NCI-H774 (cell line): ENCODE measurements at places on chromosomes 16 and 17.

- DNase-seq: no peak
Observed at GRCh38 chr17:73356561-73357170, 44.9 kb upstream of the CDC42EP4 start.

DNA sequence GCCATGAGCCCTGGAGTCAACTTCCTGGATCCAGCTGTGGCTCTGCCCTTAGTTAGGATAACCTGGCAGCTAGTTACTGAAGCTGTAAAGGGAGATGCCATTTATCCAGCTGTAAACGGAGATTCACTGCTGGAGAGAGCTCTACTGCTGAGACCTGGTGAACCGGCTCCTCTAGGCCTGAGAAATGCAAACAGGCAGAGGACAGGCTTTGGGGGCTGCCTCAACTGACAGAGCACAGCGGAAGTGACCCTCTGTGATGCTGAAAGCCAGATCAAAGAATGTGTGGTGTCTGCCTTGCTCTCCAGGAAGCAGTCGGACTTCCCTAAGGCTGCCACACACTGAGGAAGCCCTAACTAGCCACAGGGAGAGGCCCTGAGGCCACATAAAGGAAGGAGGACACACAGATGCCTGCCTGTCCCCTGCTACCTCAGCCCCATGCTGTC, 21.9 kb upstream of the GPRC5C start:
- no peak for DNase-seq

GRCh38 chr16:67652578-67653127, 7.4 kb downstream of the ACD start:
- no peak for DNase-seq

- no peak for DNase-seq
Observed at GRCh38 chr17:80546267-80546666, 1.6 kb downstream of the RPTOR start.

- no peak for DNase-seq
Observed at GRCh38 chr17:74740641-74741387, 3.8 kb downstream of the RAB37 start.

DNA sequence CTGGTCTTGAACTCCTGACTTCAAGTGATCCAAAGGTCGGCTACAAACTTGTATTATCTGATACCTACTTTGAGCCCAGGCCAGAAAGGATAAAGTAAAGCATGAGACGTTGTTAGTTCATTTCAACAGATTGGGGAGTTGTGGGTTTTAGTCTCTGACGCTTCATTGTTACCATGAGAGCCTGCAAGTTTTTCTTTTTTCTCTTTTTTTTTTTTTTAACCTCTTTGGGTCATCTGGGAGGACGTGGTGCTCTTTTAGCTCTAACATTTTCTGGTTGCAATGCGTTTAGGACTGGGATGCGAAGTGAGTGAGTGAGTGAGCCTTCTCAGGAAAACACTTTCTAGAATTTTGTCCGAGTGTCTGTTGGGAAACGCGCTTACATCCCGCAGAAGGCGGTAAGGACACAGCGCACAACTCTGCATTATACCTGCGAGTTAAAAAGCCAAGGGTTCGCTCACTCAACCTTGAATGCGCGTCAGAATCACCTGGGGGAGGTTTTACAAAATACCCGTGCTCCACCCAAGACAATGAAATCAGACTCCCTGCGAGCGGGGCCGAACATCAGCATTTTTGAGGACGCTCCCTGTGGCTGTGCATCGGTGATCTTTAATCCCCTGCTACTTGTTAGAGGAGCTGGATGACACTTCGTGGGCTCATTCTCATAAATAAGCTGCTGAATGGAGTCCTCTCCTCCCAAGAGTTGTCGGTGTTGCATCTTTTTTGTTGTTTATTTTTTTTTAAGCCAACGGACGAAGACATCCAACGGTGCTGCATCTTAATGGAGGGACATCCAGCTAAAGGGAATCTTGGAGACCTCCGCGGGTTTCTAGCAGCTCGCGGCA, 629 bp upstream of the RNF135 start:
- DNase-seq: no peak

- DNase-seq: no peak
Observed at GRCh38 chr17:66508896-66509844, 206.8 kb downstream of the PRKCA start.

DNA sequence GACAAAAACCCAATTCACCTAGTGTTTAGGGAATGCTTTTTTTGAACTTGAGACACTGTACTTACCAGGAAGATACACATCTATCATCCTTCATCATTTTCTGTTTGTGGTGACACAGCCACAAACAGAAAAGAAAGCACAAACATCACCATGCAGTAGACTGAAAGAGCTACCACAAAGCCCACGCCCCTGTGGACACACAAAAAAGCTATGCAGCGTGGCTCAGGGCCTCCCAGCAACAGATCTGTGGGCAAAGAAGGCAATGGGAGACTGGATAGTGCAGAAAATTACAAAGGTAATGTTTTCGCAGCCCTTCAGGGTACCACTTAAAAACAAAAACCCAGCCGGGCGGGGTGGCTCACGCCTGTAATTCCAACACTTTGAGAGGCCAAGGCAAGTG, 9.6 kb downstream of the COTL1 start:
- no peak for DNase-seq

- no peak for DNase-seq
Observed at GRCh38 chr16:26645614-26646013, 421.1 kb upstream of the C16orf82 start.

- DNase-seq: no peak
Observed at GRCh38 chr17:77564278-77564920, 394.1 kb upstream of the TNRC6C start.

DNA sequence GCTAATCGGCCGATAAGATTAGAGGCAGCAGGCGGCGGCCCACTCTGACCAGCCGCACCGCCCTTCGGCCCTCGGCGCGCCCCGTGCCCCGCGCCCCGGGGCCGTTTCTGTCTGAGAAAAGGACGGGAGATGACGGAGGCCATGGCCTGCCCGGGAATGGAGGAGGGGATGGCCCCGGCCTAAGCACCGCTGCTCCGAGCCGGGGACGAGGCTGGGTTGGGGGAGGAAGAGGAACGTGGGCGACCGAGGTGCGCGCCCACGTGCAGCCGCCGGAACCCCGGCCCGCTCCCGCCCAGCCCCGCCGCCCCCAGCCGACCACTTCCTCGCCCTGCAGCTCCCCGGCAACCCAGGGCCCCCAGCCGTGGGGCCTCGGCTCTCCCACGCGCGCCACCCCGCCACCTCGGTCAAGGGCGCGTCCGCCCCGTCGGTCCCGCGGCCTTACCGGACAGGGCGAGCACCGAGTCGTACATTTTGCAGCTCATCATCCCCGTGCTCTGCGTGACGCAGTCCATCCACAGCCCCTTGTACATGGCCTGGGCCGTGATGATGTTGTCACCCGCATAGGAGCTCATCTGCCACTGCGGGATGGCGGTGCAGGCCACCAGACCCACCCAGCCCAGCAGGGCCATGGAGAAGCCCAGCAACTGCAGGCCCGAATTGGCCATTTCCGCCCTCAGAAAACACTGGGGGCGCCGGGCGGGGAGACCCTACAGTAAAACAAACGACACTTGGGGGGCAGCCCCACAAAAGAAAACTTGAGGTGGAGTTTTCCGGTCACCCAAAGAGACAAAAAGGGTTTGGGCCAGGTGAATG, 693 bp downstream of the CLDN7 start:
- DNase-seq: no peak

DNA sequence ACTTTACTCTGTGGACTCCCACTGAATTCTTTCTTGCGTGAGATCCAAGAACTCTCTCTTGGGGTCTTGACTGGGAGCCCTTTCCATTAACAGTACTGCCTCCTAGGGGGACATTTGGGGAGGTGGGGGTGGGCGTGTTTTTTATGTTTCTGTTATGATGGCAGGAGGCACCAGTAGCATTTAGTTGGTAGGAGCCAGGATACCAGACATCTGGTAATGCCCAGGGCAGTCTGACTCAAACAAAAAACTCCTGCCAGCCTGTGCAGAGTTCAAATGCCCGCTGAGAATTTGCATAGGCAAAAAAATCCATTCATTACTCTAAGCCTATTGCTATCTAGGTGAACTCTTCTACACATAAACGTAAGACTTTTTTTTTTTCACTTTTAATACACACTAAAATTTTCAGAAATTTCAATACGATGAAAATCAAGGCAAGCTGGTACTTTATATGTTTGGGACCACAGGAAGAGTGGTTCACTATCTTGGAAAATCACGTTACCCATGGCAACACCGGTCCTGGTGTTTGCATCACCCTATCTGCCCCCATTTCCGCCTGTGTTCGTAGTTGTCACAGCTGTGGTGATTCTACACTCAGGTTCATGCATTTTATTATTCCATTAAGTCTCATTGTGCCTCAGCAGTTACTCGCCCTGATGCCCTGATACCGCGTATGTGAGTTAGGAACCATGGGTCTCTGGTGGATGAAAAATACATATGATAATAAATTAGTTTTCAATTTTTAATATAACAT, 121.1 kb upstream of the XYLT1 start:
- DNase-seq: no peak

GRCh38 chr16:25713785-25714570, 22.2 kb downstream of the HS3ST4 start:
- no peak for DNase-seq

DNA sequence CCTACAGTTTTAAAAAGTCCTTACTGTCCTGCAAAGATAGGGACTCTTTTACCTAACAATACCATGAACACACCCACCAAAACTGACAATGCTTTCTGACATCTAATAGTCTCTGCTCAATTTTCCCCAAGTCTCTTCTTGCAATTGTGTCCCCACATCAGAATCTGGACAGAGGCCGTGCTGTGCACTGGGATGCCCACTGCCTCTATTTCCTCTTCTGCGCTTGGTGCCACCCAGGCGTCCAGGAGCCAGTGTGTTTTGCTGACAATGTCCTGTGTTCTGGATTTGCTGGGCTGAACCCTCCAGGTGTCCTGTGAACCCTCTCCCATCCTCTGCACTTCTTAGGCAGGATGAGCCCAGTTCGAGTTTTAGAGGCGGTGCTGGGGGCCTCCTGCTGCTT, 6.4 kb upstream of the ARHGDIA start:
- DNase-seq: no peak

GRCh38 chr16:5850632-5851392, 753.2 kb upstream of the EEF2KMT start:
- DNase-seq: no peak

- no peak for DNase-seq
Observed at GRCh38 chr16:85536073-85536410, 77.1 kb upstream of the GSE1 start.
